Right hindlimb (tissue), 1 donor: ENCODE measurements at places on chromosomes 4 and X.
A peak's percentile ranks its signal among the peaks of the same experiment; 100 is the strongest.

DNA sequence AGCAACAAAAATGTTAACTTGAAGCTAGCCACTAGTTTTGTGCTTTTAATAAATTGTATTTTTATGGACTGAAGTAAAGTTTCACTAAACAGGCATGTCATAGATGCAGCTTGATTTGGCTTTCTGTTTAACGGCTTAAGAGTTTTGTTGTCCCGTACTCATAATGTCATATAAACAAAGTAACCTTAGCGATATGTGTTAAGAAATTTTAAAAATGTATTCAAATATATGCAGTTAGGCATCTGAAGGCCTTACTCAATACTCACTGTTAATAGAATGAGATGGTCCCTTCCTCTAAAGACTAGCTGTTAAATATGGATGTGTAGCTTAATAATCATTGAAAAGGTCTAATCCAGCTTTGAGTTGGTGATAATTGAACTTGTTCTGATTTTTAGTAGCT is 1.0 kb upstream of the SCLT1 start:
- DNase-seq = no peak

GRCh38 chrX:14607446-14607985 is 78.2 kb downstream of the GLRA2 start:
- DNase-seq = no peak

- DNase-seq = no peak
Observed at GRCh38 chr4:150827226-150827625, 187.9 kb downstream of the LRBA start.

GRCh38 chr4:37675587-37676290 is 10.4 kb downstream of the RELL1 start:
- no peak for DNase-seq

- no peak for DNase-seq
Observed at GRCh38 chrX:551306-551705, 79.3 kb upstream of the SHOX start.

- DNase-seq = peak; percentile 40
Observed at GRCh38 chr4:140252141-140252741, 98.3 kb upstream of the MAML3 start.

- DNase-seq = no peak
Observed at GRCh38 chr4:100605144-100605543, 87.3 kb upstream of the EMCN start.

- no peak for DNase-seq
Observed at GRCh38 chr4:13108096-13108495, 376.0 kb downstream of the RAB28 start.

- no peak for DNase-seq
Observed at GRCh38 chrX:9335251-9335650, 129.6 kb upstream of the TBL1X start.

GRCh38 chr4:170581322-170581721 is 491.6 kb upstream of the AADAT start:
- DNase-seq = no peak

- DNase-seq = no peak
Observed at GRCh38 chr4:80500613-80501012, 165.1 kb downstream of the CFAP299 start.

GRCh38 chr4:186726426-186727168 is 2.9 kb upstream of the FAT1 start:
- DNase-seq = peak; percentile 93

DNA sequence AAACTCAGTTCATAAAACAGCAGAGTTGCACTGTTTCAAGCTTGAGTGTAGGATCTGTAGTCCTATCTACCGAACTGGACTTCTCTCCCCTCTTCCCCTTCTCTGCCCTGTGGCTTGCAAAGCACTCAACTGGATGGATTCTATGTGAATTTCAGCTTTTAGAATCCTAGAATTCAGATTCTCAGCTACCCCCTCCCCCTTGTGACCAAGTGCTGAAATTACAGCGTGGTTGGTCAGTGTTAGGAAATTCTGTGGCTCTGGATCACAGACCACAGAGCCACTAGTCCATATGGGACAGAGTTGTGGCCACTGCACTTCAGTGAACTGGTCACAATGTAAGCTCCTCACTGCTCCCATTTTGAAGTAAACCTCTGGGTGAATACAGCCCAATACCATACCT is 64.6 kb upstream of the TRPC5 start:
- no peak for DNase-seq

DNA sequence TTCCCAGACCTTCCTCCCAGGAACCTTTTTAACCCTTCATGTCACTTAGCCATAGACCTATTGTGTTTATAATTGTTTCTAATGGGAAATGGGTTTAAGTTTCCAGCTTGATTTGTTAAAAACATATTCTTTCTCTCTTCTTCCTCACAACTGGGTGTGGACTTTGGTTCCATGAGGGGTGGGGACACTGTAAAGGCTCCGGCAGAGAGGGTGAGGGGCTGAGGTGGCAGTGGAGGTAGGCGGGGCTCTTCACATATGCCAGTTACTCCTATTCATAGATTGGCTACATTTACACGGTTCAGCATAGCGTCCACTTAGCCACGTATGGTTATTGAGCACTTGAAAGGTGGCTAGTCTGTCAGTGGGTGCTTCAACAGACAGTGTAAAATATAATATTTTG is 7.8 kb downstream of the INTS6L start:
- no peak for DNase-seq

DNA sequence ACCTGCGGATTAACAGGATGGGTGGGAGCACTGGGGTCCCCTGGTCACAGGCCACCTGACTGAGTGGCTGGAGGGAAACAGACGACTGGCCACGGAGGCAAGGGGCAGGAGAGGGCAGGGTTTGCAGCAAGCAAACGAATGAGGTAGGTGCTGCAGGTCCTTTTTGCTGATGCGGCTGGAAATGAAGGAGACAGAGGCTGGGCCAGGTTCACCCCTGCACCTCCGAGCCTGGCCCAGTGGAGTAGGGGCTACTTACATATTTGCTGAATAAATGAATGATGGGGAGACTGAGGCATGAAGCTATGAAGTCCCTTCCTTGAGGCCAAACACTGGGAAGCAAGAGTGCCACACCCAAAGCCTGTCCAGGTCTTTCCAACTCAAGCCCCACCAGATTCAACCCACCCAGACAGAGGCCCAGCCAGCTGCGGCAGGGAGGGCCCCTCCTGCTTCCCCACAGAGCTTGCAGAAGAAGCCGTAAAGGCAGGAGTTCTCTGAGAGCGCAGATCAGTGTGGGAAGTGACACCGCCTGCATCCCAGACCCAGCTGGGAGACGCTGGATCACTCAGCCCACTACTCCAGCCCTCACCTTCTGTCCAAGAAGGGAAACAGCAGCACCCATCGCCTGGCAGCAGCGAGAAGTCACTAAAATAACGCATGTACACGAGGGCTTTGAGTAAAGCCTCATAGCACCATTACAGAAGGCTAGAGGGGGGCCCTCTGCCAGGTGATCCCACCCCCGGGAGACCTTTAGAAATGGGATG is 36.1 kb upstream of the C4orf50 start:
- DNase-seq = no peak

- DNase-seq = no peak
Observed at GRCh38 chr4:81833576-81833975, 361.9 kb upstream of the RASGEF1B start.

- DNase-seq = no peak
Observed at GRCh38 chr4:124694306-124694705, 18.2 kb downstream of the ANKRD50 start.

DNA sequence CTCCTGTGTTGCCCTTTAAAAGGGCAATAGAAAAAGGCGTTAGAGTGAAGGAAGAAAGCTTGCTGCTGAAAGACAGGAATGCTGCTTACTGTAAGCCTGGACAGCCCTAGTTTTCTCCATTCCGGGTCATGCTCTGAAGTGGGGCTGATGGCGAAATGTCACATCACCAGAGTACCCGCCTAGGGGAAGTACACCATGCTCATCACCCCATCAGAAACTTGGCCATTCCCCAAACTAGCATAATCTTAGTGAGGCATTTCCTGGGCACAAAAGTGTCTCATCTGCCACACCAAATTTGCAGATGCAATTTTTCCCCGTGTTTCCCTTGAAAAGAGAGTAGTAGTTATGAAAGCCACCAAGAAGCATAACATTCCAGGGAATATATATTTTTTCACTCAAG is 47.8 kb upstream of the CAMK2D start:
- no peak for DNase-seq

DNA sequence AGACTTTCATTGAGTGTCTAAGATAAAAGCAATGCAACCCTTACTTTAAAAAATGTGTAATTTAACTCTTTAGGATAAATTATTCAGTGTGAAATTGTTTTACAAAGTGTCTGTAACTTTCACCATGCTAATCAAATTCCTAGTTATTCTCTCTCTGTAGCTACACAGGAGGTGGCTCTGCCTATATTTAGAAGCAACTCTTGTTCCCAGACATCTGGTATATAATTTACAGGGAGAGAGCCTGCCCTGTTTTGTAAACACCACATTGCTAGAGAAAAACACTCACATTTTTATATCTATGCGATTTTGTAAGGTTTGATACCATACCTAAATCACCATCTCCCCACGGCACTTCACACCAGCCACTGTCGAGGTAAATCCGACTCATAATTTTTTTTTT is 35.5 kb upstream of the SPATA4 start:
- no peak for DNase-seq

- DNase-seq = no peak
Observed at GRCh38 chrX:31227250-31227649, 155.4 kb upstream of the FTHL17 start.

DNA sequence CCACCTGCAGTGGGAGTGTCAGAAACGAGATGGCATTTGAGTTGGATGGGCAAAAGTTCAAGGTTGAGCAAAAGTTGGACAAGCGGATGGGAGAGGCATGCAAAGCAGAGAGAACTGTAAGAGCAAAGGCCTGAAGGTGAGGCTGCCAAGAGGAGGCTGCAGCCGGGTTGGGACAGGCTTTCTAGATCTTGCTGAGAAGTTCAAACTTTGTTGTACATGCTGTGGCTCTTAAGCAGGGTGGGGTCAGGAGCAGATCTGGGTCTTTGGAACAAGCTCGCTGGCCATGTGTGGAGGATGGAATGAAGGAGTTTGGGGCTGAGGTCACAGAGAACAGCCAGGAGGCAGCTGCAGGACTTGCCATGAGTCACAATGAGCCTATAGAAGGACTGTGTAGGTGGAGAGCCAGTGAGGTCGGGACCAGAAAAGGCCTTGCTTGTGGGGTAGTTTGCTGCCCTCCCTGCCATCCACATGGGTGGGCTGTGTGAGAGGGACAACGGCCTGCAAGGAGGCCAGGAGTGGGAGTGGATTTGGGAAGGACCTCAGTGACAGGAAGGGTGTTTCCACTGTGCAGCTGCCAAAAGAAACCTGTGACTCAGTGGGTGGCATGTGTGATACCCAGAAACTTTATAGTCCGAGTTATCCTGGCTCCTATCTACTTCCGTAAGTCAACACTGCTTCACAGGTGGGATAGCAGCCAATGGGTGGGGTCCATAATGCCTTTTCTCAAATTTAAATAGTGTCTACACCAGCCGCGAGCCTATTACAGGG is 210.4 kb downstream of the MID1IP1 start:
- no peak for DNase-seq

DNA sequence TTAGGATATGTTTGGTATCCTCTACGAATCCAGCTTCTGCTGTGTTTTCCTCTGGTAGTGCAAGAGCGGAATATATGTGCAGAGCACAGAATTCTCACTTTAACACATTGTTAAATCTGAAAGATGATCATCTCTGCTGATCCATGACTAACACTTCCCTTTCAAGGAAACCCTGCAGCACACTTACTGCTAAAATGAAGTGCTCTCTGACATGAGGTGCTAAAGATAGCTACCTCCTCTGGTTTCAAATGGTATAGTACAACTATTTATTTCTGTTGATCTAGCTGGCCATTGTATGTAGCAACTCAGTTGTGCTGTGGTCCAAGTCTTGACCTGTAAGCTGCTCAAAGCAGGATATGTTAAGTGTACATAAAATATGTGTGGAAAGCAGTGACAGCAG is 162.4 kb upstream of the FMR1 start:
- DNase-seq = no peak

DNA sequence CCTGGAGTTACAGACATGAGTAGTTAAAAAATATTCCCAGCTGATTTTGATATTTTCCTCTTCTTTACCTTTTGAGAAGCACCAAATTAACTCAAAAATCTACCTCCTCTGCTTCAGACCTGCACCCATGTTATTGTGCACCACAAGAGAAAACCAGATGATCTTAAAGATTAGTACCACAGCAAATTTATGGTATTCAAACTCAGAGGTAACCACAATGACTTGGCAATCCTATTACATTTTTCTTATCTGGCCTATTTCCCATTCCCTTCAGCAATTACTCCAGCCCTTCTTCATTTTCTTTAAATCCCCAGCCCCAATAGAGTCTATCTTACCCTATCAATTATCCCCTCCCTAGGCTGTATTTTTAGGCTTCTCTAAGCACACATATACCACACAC is 535.1 kb downstream of the FAT4 start:
- DNase-seq = no peak
